Fibroblast of mammary gland (primary cell): ENCODE measurements at places on chromosomes 2 and 18.

DNA sequence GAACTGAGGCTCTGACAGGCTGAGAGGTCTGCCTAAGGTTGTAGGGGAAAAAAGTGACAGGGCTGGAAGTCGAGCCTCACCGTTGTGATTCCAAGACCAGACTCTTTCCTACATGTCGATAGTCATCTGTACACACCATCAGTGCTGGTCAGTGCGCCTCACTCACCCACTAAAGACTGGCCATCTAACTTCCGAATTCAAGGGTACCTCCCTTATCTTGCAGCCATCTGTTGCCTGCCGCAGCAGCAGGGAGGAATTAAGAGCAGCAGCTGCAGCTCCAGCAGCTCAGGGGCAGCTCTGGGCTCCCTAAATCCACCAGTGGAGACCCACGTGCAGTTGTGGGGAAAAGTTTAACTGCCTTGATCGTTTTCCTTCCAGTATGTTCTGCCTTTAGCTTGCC, 32.6 kb upstream of the GPR39 start:
- no peak for DNase-seq

- no peak for DNase-seq
These were observed 51.9 kb downstream of the ANKMY1 start for GRCh38 chr2:240505910-240506309.

DNA sequence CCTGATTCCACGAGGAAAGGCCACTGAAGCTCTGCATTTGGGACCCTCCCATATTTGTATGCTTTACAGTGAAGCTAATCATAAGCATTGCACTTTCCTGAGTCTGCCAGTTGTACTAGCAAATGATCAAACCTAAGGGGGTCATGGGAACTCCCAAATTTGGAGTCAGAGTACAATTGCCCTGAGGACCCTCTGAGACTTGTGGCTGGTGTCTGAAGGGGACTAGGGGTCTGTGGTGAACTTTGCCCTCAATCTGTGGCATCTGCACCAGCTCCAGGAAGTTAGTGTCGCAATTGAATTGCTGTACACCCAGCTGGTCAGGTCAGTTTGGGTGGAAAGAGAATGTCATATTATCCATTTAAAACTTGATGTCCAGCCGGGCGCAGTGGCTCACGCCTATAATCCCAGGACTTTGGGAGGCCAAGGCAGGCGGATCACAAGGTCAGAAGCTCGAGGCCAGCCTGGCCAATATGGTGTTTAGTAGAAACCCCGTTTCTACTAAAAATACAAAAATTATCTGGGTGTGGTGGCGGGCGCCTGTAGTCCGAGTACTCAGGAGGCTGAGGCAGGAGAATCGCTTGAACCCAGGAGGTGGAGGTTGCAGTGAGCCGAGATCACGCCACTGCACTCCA, 18.1 kb downstream of the SOWAHC start:
- no peak for DNase-seq

DNA sequence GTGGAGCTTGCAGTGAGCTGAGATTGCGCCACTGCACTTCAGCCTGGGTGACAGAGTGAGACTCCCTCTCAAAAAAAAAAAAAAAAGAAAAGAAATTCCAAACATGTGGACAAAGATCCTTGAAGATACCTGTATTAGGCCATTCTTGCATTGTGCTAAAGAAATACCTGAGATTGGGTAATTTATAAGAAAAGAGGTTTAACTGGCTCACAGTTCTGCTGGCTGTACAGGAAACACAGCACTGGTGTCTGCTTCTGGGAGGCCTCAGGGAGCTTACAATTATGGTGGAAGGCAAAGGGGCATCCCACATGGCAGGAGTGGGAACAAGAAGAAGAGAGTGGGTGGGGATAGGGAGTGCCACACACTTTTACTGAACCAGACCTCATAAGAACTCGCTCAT, 140.1 kb downstream of the SS18 start:
- no peak for DNase-seq

DNA sequence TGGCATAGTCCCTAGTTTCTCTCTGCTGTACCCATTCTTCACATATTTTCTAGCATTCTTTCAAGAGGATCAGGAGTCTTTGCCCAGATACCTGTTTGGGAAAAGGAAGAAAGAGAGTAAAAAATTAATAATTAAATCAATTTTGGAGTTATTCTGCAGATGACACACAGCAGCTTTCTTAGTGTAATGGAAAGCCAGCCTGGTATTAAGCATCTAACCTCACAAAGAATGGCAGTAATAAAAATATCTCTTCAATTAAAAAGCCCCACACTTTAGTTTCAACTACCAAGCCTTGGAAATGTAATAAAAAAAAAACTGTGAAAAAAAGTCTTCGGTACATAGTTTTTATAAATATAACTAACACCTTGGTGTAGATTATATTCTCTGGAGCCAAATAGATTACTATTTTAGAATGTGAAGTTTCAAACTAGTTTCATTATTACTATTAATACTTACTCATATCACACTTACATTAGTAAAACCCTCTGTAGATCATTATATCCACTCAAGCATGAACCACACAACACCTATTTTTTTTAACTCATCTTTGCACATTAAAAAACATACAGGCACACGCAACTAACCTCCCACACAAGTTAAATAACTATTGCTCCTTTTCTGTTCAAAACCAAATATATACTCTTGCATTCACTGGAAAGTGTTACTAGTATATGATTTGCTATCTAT, 90.9 kb downstream of the GPD2 start:
- DNase-seq, result no peak
